ENCODE measurements at places on chromosomes 6 and 20.

- DNase-seq, result no peak
Observed at GRCh38 chr6:116397914-116398313, 27.2 kb downstream of the DSE start.

DNA sequence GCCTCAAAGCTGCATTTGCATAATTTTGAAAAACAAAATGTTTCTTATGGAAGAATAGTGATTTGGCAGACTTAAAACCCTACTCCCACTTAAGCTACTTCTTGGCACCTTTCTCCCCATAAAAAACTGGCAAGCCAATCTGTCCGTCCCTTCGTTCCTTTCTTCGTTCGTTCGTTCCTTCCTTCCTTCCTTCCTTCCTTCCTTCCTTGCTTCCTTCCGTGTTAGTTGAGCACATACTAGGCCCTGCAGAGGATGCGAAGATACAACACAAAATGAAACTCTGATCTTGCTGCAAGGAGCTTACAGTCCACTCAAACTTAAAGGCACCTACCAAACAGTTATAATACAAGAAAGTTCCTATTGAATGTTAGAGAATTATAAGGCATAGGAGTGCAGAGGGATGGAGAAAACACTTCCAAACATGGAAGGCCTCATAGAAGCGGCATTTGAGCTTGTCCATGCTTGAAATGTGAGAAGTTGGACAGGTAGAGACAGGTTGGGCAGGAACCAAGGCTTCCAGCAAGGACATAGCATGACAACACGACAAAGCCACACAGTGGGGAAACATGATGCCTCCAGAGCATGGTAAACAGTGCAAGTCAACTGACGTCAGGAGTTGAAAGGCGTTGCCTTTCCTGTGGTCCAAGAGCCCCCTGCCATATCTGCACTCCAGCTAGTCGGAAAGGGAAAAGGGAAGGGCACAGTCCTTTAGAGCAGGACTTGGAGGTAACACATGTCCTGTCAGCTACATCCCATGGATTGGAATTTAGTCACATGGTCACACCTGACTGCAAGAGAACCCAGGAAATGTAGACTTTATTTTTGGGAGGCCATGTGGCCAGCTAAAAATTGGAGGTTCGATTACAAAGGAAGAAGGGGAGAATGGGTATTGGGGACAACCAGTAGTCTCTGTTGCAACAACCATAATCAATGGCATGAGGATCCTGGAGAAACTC, 7.0 kb downstream of the PNPLA1 start:
- no peak for DNase-seq

DNA sequence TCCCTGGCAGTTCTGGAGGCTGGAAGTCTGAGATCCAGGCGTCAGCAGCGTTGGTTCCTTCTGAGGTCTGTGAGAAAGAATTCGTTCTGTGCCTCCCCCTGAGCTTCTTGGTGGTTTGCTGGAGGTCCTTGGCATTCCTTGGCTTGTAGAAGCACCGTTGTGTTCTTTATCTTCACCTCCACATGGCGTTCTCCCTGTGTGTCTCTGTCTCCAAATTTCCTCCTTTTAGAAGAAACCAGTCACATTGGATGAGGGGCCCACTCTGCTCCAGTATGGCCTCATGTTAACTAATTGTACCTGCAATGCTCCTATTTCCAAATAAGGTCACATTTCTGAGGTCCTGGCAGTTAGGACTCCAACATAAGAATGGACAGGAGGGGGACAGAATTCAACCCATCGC, 73.0 kb upstream of the BACH2 start:
- no peak for DNase-seq

DNA sequence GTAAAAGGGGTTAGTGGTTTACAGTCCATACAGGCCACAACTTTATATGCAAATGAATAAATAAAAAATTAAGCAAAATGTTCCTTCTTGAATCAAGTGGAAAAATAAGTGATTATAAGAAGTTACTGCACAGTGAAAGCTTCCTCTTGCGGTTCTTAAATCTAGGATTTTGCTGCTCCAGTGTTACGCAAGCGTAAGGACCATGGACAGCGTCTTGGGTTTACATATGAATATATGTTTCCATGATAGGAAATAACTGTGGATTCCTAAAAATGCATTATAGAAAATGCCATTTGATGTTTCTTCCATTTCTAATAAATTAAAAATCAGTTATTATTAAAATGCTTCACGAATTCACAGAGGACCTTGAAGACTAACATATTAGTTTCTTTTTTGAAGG, 176.6 kb upstream of the POU3F2 start:
- no peak for DNase-seq

- no peak for DNase-seq
Observed at GRCh38 chr20:7161690-7162089, 394.2 kb downstream of the BMP2 start.

All from cerebellar nuclear complex (tissue), 1 donor.